ENCODE measurements at places on chromosomes 5 and 9.

GRCh38 chr5:164518067-164518740 lies 1012.8 kb downstream of the MAT2B start:
- no peak for DNase-seq

DNA sequence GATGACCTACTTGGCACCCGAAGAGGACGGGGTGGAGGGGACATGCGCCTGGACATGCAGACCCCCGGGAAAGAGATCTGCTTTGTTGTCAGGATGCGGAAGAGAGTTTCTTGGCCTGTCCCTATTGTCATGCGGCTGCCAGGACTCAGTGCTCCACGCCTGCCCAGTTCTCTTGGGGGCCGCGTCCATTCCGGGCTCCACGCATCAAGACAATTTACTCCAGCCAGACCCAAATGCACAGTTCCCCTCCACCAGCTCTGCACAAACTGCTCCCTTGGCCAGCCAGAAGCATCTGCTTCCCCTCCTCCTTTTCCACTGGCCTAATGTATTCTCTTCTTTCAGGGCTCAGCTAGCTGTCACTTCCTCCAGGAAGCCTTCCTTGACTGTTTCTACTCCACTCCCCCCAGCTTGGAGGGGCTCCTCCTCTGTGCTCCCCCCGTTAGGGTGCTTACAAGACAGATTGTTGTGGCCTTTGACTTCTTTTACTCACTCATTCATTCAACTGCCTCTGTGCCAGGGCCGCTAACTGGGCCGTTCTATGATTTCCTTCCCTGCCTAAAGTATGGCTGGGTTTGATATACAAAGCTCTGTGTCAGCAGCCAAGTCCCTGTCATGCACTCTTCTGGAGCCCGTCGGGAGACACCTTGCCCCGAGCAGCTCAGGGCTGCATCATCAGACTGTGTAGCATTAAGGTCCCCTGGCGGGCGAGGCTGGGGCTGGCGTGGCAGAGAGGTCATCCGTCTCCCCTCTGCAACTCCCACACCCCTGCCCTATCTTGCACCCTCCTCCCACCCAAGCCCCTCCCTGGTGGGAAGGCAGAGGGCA lies 6.6 kb downstream of the FIBCD1 start:
- DNase-seq = no peak

DNA sequence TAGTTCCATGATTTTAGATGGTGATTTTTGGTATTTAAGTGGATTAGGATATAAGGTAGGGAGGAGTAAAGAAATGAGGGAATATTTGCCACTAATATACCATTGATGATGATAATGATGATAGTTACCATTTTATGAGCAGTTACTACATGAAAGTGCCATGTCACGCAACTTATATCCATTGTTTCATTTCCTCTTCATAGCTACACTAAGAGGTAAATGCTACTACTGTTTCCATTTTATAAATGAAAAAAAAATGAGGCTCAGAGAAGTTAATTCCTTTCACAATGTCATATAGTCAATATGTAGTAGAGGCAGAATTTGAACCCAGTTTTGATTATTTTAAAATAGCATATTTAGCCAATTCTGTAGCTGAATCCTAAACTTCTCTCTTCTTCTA lies 112.2 kb upstream of the ADRA1B start:
- DNase-seq = no peak

GRCh38 chr9:83466877-83467276 lies 71.3 kb downstream of the FRMD3 start:
- no peak for DNase-seq

- DNase-seq = no peak
These were observed 225.4 kb downstream of the SYK start for GRCh38 chr9:91027005-91027404.

DNA sequence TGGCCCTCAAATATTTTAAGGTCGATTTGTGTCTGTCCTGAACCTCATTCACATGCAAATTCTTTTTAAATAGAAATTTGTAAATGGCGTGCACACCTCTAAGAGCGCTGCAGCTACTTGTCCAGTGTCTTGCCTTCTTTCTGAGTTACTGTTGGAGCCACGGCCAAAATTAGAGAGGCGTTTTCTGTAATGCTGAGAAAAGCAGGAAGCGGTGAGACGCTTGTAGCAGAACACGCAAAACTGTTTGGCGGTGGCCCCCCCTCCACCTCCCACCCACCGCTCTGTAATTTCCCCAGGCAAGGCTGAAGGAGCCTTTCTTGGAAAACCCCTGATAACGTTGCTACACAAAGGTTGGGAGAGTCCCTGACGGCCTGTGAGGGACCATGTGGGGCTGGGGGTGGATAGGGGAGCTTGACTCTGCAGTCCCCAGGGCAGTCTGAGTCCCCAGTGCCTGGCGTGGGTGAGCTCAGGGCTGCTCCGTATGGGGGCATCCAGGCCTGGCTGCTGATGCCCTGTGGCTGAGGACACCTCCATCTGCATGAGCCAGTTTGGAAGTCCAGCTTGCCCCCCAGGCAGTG lies 96.5 kb downstream of the GADD45G start:
- DNase-seq = no peak

DNA sequence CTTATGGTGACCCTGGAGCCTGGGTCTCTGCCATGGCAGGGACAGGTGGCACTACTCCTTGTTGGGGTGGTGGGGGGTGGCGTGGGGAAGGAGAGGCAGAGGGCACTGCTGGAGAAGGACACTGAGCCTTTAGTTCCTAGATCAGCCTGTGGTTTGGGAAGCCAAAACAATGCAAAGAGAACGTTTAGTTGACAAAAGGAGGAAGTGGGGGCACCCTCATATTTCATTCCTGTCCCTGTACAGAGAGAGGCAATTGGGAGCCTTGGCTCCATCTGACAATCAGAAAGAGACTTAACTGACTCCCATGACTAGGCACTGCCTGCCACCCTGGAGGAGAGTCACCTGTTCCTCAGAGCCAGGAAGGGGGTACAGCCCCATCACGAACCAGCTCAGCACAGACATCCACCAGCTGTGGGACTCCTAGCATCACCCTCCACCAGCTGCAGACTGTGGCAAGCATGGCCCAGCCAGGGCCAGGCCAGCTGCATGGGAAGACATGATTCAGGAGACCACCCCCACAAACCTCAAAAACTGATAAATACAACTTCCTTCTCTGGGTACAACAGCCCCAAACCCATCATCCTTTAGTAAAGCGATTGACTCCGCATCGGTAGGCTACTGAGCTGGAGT lies 257.5 kb downstream of the HSPA4 start:
- no peak for DNase-seq

DNA sequence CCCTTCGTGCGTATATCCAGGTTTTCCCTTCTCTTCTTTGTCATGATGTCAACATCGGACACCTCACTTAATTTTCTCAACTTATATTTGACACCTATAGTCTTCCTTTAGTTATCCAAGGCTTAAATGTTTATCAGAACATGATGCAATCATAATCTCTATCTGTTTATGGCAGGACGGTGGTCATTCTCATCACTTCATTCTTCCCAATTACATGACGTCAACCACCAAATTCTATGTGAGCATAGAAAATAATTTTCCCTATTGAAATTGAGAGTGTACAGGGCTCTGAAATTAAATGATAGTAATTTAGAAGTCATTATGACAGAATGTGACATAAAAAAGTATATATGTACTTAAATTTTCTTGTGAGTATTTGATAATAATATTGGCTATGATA lies 345.4 kb downstream of the CDH9 start:
- no peak for DNase-seq

GRCh38 chr5:124477577-124477976 lies 268.9 kb downstream of the ZNF608 start:
- no peak for DNase-seq

DNA sequence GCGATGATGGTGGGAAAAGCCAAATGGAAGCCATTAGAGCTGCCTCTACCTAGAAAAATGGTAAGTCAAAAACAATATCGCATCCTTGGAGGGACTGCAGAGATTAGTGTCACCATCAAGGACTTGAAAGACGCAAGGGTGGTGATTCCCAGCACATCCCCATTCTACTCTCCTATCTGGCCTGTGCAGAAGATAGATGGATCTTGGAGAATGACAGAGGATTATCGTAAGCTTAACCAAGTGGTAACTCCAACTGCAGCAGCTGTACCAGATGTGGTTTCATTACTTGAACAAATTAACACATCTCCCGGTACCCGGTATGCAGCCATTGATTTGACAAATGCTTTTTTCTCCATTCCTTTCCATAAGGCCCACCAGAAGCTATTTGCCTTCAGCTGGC lies 23.8 kb downstream of the ERP44 start:
- DNase-seq = no peak

- DNase-seq = no peak
These were observed 158.1 kb upstream of the MAST4 start for GRCh38 chr5:66438087-66438486.

DNA sequence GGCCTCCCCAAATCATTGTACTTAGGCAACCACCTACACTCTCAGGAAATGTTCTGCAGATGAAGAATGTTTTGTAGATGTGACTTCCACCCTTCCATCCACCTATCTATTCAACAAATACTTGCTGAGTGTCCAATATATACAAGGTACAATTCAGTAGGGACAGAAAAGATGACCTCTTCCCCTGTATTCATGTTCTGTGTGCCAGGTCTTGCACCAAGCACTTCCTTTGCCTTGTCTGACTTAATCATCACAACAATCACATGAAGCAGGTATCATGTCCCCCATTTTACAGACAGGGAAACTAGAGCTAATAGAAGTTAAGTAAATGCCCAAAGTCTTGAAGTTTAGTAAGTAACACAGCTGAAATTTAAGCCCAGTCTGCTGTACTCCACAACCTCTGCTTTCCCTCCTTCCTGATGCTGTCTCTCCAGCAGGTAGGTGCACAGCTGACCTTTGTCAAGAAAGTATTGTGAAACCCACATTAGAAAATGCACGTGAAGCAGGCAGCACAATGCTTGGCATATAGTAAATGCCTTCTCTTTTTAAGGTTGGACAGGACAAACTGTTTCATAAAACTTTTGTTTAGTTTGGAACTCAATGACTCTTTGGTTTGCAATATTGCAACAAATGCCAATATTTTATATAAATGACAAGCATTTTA lies 296.5 kb downstream of the DEPDC1B start:
- DNase-seq = no peak

DNA sequence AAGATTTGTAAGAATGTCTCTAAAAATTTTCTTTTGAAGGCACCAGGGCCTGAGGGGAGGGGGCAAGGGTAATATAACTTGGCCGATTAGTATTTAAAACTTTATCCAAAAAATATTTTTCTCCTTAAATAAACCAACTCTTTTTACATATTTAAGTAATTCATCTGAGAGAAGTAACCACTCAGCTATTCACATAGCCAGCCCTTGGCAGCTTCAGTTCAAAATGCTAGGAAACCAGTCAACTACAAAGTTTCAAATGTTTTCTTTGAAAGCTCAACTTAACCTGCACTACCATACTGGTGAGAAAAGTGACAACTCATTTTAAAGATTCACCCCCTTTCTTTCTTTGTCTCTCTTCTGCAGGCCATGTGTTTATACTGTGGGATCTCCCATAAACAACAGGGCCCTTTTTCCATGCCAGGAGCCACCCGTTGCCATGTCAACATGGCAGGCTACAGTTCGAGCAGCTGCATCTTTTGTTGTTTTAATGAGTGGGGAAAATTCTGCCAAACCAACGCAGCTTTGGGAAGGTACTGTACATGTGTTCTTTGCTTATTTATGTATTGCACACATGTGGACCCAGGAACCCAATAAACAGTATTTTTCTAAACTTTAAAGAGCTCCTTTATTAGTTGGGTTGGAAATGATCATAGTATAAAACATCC lies 46.3 kb downstream of the AOPEP start:
- DNase-seq = no peak

DNA sequence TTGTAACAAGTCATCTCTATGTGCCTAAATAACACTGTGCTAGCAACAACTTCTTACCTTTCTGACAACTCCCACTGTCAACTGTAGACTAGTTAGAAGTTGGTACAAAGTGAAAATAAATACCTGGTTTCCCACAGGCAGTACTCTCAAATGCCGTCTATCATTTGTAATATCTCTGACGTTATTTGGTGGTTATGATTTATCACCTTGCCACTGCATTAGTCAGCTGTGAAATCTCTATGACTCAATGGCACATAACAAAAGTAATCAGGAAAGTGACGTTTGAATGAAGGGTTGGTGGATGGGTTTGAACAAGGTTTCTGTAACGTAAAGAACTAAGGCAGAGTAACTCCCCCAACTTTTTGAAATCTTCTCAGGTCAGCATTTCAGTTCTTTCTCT lies 592.3 kb downstream of the MAT2B start:
- no peak for DNase-seq

GRCh38 chr9:35791297-35791921 lies at the start of gene NPR2:
TSS of gene NPR2 (plus strand) at chr9:35791591. CDS start at chr9:35792409, 818 bp downstream.
- no peak for DNase-seq

DNA sequence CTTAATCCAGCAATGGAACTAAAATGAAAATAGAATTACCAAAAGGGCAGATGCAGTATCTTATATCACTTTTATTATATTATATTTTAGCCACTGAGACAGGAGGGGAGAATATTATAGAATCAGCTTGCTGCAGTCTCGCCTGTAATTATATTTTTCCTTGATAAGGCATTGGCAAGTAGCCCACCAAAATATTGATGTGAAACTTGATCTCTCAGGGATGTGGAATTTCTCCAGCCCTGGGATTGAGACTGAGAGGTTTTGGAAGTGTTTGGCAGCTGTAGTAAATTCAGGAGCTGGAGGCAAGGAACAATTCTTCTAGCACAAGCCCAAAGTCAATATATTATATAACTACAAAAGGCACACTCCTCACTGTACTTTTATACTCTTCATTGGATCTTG lies 142.1 kb upstream of the ADAMTSL1 start:
- DNase-seq = no peak

- no peak for DNase-seq
These were observed 515 bp downstream of the LCP2 start for GRCh38 chr5:170296935-170297588.

DNA sequence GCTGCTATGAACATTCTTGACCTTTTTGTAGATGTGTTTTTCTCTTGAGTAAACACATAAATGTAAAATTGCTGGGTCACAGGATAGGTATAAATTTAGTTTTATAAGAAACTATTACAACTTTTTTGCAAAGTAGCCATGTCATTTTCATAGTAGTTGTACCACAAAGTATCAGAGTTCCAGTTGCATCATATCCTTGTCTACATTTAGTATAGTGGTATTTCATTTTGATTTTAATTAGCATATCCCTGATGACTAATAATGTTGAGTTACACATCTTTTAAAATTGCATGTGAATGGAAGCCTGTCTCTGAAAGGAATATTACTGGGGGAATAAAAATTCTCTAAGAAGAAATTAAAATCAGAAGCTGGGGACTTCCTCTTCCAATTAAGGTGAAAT lies 85.4 kb downstream of the TMEM161B start:
- DNase-seq = no peak

DNA sequence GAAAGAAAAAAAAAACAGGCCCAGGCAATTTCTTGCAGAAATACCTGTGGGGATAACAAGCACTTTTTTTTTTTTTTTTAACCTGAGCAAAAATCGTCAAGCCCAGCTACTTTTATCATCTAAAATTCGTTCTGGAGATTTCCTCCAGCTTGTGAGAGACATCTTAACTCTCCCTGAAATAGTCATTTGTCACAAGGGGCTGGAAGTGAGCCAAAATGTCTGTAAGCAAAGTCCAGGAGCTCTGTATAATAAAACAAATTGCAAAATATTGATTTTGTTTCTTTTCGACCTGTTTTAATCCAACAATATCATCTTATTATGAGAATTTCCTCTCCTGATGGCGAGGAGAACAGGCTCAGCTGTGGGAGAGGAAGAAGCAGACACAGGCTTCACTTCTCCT lies 168.4 kb downstream of the TTLL11 start:
- no peak for DNase-seq

GRCh38 chr9:132114102-132114707 lies 34.5 kb upstream of the MED27 start:
- no peak for DNase-seq

GRCh38 chr5:115209279-115209678 lies 39.6 kb upstream of the TRIM36 start:
- no peak for DNase-seq

- no peak for DNase-seq
These were observed 189.0 kb downstream of the HCN1 start for GRCh38 chr5:45507178-45507577.
